ENCODE measurements at places on chromosomes 7 and 10.
A peak's percentile ranks its signal among the peaks of the same experiment; 100 is the strongest.

GRCh38 chr7:139842401-139843210 lies 13.5 kb downstream of the TBXAS1 start:
- no peak for DNase-seq

DNA sequence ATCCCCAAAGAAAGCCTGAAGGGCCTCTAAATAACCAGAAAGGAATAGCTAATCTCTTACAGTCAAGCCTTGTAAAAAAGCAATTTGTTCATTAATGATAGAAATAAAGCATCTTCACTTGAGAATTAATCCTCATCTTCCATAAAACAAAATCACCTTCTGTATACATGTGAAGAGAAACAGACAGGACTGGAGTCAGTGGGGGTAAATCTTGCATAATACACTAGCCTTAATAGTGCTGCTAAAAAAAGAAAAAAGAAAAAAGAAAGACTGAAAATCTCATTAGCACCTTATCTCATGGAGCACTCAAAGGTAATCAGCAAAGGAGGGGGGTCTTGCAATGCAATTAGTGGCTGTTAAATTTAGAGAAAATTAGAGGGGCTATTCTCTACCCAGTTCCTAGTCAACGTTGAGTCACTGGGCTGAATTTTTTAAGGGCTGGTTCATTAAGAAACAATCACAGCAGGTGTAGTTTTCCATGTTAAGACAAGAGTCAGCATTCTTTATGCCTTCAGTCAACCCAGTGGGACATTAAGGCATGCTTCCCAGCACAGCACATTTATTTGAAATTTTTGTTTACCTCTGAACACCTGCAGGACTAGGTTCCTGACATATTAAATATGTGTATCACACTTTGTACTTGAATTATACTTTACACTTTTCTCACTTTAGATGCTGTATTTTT lies 1455.7 kb upstream of the CELF2 start:
- DNase-seq = no peak

- DNase-seq = no peak
Measured at GRCh38 chr10:69747179-69747578, 54.5 kb upstream of the COL13A1 start.

DNA sequence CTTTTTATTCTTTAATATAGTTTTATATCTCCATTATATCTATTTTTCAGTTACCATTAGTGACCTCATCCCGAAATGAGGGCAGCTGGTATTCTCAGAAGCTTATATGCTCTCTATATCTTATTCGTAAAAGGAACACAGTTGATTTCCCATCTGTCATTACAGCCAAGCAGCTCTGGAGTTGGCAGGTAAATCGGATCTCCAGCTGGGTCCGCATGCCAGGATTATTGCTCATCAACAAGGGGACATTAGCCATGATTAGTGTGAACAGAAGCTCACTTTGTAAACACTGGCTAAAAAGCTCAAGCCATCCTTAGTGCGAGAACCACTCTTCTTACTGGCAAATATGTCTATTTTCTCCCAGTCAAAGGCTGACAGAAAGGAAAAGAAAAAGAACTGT lies 180.3 kb downstream of the NPSR1 start:
- no peak for DNase-seq

GRCh38 chr7:92446869-92447344 lies 375 bp upstream of the GATAD1 start:
- DNase-seq = no peak

GRCh38 chr10:113368666-113369364 lies 184.0 kb upstream of the HABP2 start:
- no peak for DNase-seq

DNA sequence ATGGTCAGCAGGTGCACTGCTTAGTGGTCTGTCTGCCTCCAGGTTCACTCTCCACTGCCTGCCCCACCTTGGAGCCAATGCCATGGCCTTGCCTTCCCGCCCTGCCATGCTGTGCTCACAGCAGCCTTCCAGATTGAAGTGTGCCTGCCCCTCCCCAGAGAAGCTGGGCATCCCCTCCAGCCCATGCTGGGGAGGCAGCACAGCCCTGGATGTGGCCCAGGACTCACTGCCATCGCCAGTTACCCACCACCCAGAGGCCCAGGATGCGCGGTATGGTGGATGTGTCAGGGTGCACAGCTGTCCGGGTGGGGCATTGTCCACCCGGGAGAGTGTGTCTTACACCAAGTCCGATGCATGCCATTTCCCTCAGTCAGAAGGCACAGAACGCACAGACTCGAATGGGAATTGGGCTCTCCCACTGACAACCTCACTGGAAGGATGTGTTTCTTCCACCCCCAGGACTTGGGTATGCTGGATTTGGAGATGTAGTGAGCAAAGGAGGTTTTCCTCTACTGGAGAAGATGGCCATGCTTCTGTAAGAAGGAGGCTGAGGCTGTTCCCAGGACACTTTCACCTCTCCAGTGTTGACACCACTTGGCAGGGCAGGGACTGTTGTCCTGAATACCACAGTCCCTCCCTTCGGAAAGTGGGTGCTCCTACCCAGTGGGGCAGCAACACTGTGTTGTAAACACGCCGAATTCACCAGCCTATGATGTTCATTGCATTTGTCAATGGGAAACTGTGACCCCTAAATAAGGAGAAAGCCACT lies 122.0 kb downstream of the ADARB2 start:
- no peak for DNase-seq

- no peak for DNase-seq
Measured at GRCh38 chr7:30091491-30091912, 43.3 kb upstream of the MTURN start.

GRCh38 chr10:28946479-28946878 lies 269.2 kb downstream of the BAMBI start:
- DNase-seq = no peak

DNA sequence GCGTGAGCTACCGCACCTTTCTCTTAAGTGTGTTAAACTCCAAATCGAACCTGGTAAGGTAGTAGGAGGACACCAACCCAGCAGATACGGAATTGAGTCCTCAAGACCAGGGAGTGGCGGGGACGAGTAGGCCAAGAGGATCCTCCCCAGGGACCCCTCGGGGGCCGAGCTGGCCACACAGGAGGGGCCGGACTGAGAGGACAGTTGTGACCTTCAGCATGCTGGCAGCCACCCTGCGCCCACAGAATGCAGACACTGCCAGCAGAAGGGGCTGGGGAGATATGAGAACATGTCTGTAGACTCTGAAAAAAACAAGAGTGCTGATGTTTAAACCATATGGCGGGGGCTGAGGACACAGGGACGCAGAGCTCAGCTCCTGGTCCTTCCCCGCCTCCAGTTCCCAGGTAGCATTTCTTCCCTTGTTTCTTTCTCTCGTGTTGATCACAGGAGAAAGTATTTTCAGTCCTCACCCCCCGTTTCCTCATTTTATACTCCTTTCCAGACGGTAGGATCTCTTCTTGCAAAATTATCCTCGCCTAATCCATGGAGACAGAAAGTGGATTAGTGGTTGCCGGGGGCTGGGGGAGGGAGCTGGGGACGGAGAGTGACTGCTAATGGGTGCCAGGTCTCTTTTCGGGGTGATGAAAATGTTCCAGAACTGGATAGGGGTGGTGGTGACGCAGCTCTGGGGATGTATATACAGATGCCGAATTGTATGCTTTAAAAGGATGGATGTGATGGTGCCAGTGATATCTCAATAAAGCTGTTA lies 11.5 kb upstream of the UNCX start:
- no peak for DNase-seq

GRCh38 chr10:14040787-14041631 lies 289.7 kb downstream of the FRMD4A start:
- no peak for DNase-seq

DNA sequence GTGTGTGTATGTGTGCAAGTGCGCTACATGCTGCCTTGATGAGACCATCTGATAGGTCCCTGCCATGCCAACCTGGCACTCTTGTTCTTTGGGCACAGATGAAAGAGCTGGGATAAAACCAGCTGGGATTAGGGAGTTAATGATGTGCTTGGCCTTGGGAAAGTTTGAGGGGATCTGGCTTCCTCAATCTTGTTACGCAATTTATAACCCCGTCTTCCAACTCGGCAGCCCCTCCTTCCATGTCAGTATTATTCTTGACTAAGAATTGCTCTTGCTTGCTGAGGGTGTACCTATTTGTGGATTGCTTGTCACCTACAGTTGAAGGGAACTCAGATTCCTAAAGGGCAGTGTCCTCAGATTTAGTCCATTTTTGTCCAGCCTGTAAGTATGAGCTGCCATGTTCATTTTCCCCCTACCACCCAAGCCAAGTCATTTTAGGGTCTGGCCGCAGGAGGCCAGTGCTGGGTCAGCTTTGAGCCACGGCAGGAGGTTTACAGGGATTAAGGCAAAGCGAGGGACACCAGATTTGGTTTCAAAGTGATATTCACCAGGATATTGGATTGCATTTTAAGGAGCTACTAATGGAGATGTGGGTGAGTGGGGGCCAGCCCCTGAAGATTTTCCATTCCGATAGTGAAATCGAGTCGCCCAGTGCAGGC lies 34.1 kb upstream of the KCNMA1 start:
- DNase-seq = no peak

- no peak for DNase-seq
Measured at GRCh38 chr7:14340393-14341074, 351.1 kb upstream of the ETV1 start.

- no peak for DNase-seq
Measured at GRCh38 chr10:46240684-46241565, 45.9 kb upstream of the ANTXRL start.

- no peak for DNase-seq
Measured at GRCh38 chr7:103937680-103938079, 51.8 kb downstream of the RELN start.

DNA sequence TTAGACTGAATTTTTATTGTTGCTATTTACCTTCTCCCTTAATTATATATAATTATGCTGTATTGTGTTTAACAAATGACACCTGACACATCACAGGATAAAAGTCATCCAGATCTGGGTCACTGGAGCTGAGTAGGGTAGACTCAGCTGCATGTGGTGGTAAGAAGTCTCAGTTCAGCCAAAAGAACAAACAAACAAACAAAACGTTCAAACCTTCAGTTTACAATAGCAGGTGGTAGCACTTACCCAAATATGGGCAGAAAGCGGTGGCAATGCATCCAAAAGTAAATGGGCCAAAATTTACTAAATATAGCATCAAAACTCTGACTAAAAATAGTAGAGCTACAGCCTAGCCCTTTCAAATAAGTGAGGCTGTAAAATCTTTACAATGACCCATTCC lies 42.2 kb downstream of the ZWINT start:
- DNase-seq = no peak

- no peak for DNase-seq
Measured at GRCh38 chr7:142961595-142961972, 579 bp downstream of the KEL start.

DNA sequence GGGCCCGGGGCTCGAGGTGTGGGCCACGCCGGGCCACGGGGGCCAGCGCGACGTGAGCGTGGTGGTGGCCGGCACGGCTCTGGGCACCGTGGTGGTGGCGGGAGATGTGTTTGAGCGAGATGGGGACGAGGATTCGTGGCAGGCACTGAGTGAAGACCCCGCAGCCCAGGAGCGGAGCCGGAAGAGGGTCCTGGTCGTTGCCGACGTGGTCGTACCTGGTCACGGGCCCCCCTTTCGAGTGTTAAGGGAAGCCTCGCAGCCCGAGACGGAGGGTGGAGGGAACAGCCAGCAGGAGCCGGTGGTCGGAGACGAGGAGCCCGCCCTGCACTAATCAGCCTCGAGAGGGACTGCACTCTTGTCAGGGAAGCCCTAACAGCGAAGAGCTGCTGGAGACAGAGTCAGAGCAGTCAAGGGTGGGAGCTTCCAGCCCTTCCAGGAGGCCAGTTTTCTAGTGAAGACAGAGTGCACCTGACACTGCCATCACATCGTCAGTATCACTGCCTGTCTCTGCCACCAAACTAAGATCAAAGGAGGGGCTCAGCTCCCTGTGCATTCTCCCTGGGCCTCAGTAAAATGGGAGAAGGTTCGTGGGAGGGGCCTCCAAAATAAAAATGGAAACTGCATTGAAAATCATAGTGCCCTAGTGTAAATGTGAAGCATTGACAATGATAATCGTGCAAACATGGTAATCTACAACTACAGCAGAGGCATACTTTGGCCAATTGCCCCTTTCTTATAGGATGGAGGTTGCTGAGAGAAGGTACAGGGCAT lies 1.3 kb downstream of the MBLAC1 start:
- DNase-seq = peak; percentile 45

DNA sequence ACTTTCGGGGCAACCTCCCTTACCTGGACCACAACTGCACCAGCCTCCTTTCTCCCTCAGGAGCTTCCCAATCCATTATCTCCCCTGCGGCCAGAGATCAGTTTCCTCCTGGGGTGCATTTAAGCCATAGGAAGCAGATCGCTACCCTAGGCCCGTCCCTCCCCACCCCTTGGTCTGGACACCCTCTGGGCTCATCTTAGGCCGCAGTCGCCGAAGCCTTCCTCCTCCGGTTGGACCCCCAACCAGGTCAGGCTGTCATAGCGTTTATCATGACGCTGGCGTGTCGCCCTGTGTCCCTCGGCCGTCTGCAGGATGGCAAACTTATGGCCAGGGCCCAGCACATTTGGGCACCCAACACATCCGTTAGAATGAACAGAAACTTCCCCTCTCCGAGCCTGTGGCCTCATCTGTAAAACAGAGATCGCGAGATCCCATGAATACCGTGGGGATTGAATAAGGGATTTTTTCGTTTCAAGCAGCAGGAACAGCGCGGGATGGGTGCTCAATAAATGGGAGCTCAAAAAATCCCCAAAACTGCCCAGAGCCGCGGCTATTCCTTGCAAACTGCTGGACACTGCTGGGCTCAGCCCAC lies 669 bp upstream of the AP5Z1 start:
- DNase-seq = peak; percentile 41

DNA sequence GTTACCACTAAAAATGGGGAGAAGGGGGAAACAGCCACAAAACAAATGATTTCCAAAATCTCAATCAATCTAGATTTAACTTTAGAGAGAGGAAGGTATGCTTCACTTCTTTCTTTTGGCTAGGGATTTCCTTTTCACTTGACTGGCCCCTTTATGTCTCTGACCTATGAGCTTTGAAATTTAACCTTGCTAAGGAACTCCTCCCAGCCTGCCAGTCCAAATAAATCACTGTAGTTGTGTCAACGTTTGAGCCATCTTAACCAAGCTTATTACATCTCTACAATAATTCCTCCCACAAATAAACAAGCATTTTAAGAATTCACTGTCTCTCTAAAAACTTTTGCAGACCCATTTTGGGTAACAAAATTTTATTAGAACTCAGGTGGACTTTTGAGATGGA lies 315.5 kb upstream of the CELF2 start:
- no peak for DNase-seq

DNA sequence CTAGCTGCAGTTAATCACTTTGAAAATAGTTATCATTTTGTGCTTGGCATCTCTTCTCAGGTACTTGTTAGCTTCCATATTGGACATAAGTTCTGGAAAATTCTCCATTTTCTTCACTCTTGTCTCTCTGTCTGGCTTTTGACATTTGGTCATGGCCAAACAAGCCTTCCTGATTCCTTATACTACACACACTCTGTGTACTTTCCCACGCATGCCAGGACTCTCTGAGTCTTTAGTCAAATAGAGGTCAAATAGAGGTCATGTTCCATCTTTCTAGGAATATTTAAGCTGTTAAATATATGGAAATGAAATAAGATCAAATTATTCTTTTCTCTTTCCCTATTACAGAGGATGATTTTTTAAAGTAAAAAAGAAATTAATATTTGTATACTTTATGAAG lies 235.5 kb upstream of the PLXDC2 start:
- no peak for DNase-seq
